Amniotic epithelial cell (primary cell): ENCODE measurements at places on chromosomes 6 and 20.

DNA sequence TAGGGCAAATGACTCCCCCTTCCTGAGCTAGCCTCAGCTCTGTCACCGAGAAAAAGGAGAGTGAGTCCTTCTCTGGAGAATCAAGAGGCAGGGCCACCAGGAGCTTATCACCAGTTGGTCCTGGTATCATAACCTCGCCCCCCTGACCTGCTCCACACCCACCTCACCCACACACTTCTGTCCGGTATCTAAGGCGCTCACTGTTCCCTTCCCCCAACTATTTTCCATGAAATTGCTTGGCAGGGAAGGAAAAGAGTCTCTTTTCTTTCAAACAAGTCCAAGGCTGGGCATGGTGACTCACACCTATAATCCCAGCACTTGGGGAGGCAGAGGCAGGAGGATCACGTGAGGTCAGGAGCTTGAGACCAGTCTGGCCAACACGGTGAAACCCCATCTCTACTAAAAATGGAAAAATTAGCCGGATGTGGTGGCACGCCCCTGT lies 77.6 kb downstream of the ZMYND8 start:
- peak; percentile 84 for DNase-seq

- peak; percentile 72 for DNase-seq
Observed at GRCh38 chr6:129498541-129498940, 211.4 kb downstream of the ARHGAP18 start.

GRCh38 chr6:66965227-66965626 lies 1258.2 kb upstream of the EYS start:
- DNase-seq = no peak

DNA sequence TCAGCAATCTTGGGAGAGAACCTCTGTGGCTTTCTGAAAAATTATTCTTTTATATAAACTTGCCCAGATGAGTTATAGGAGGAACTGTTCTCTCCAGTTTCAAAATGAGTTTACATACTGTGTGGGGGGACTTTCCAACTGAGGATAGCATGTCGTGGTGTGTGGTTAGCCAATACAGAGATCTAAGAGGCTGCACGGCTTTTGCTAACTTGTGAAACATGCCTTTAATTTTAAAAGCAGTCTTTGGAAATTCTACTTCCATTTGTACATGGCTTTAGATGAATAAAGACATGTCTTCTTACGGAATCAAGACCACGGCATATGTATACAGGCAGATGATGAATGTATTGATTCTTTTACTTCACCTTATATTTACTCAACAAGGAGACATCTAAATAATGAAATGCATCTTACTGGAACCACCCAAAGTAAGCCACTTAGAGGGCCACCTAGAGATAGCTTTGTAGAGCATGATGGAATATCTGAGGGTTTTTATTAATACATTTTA lies 39.8 kb downstream of the HIVEP1 start:
- peak; percentile 74 for DNase-seq

DNA sequence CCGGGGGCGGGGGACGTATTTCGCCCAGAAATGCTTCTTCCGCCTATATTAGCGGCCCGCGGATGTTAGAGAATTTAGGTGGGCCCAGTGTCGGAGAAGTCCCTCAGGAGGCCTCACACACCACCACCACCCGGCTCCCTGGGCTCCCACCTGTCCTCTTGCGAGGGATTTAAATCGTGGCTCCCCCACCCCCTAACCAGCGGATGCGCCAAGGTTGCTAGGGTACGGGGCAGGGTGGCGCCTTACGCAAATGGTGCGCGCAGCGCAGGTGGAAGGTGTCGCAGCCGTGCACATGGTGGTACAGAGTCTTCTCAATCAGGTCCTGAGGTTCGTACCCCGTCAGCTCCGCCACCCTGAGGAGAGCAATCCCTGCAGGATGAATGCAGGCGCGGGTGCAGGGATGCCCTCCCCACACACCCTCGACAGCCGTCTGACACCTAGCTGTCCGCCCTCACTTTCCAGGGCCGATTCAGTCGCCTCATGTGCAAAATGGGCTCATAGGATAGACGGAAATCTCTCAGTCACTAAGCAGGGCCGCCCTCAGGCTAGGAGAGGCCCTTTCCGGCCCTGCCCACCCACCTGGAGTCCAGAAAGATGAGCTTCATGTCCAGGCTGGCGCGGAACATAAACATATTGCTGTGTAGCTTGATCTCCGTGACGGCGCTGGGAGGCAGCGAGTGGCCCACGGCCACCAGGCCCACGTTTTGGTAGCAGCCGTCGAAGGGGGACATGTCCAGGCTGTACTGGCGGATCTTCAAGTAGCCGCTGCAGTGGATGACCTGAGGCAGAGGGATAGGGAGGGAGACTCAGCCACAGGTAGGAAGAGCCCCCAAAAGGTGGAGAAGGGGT lies 16.6 kb downstream of the SIM1 start:
- no peak for DNase-seq

- no peak for DNase-seq
Observed at GRCh38 chr20:31682927-31683326, 39.7 kb downstream of the BCL2L1 start.

- peak; percentile 38 for DNase-seq
Observed at GRCh38 chr6:168105813-168106632, 27.0 kb upstream of the FRMD1 start.

DNA sequence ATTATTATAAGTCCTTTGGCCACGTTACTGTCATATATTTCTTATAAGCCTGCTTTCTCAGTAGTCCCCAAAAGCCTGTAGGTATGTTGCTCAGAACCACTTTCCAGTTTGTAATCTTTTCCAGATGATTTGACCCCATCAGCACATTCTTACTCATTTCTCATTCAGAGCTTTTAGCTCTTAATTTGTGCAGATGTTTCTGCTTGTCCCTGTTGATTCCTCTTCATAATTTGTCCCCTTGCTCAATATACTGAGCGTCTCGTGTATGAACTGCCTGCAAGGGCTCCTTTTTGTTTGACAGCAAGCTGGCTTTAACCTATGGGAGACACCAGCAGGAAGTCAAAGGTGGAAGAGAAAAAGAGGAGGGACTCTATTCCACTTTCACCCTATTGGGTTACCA lies 733.8 kb upstream of the GJE1 start:
- no peak for DNase-seq

GRCh38 chr20:58690396-58691135 lies 2.0 kb upstream of the NPEPL1 start:
- DNase-seq = peak; percentile 96

- DNase-seq = no peak
Observed at GRCh38 chr20:63402860-63403220, 41.7 kb upstream of the CHRNA4 start.

DNA sequence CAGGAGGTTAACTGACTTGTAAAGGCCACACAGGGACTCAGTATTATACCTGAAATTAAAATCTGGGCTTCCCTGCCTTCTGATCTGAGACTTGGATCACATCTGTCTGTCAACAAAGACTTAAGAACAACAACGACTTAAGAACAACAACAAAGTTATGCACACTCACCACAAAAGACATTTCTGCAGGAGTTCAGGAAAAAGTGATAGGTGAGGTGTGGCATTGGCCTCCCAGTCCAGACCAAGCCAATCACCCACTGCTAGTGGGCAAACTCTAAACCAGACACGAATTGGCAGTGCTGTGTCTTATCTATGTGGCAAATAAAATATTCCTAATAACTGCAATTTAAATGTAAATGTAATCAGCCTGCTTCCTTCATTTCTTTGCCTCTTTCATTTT lies 61.3 kb downstream of the PRDM1 start:
- no peak for DNase-seq

GRCh38 chr6:133359256-133359655 lies 118.1 kb downstream of the EYA4 start:
- DNase-seq = peak; percentile 64

- no peak for DNase-seq
Observed at GRCh38 chr20:62717933-62718332, 9.3 kb downstream of the NTSR1 start.

- DNase-seq = peak; percentile 13
Observed at GRCh38 chr6:144696610-144697368, 411.7 kb downstream of the UTRN start.

DNA sequence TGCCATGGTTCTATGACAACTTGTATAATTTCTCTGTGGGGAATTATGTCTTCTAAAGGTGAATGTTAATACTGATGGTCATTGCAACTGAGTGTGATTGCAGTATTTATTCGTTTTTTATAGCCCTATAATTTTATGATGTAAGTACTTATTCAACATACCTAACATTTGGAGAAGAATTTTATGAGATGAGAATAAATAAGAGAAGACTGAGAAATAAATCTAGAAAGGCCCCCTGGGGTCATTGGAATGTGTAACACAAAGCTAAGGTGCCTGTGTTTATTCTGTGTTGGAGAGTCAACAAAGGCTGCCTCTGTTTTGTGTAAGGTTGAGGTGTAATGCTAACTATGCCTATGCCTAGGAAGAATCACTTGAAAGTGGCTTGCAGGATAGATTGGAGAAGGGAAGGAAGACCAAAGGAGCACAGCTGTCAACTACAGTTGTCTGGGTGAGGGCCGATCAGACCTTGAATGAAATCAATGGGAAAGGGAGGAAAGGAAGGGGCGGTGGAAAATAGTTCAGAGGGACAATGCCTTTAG lies 1076.7 kb downstream of the KIF16B start:
- no peak for DNase-seq

- DNase-seq = no peak
Observed at GRCh38 chr6:138824482-138825144, 28.7 kb downstream of the ECT2L start.

- DNase-seq = no peak
Observed at GRCh38 chr20:35295674-35296073, 3.4 kb upstream of the FAM83C start.

GRCh38 chr20:34511891-34512265 lies 4.3 kb upstream of the DYNLRB1 start:
- DNase-seq = no peak

DNA sequence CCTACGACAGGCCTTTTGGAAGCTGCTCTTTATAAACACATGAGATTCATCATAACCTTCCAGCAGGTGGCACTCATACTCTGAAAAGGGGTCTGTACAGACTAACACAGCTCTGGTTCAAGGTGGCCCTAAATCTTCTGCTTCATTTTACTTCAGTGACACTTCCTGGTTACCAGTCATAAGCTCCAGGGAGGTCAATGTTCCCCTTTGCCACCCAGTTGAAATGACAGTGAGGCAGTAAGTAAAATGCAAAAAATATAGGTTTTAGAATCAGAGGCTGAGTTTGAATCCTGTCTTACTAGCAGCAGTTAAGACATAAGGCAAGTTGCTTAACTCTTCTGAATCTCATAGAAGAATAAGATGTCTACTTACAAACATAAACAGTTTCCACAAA lies 132.8 kb downstream of the CDK19 start:
- DNase-seq = peak; percentile 78

DNA sequence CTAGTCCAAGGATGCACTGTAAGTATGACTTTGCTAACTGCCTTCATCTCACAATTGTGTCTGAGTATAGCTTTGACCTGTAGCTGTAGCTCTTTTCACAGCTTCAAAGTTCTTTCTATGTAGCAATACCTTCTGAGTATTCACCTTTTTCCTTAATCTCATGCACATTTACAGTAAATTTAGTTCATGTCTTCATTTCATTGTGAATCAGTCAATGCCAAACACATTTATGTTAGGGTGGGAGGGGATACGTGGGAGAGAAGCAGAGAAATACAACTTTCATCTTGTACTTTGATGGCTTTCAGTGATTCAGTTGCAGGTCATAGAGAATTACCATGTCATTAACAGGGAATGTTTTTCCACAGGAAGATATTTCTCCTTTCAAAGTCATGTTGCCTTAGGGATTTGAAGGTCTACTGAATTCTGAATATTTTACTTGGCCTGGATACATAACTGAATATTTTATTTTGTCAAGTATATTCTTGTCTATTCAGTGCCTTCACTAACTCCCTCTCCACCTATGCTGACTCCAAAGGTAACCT lies 119.2 kb downstream of the TINAG start:
- no peak for DNase-seq

DNA sequence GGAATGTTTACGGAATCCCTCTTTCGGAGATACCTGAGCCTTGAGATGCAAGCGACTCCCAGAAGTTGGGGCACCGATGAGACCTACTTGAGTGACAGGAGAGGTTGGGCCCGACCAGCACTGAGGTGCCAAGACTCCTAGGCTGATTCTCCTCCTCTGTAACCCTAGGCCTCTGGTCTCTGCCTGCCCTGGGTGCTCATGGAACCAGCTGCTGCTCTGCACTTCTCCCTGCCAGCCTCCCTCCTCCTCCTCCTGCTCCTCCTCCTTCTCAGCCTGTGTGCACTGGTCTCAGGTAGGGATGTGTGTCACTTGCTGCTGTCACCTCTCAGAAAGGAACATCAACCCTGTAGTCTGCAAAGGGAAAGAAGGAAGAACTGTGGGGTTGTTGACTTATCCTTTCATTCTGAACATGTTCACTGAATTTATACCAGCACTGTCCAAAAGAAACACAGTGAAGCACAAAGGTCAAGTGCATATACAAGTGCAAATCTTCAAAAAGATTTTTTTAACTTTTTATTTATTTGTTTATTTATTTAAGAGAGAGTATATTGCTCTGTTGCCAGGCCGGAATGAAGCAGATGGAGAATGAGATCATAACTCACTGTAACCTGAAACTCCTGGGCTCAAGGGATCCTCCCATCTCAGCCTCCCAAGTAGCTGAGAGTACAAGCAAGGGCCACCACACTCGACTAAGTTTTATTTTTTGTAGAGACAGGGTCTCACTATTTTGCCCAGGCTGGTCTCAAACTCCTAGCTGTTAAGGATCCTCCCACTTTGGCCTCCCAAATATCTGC lies 913 bp downstream of the BTN2A2 start:
- DNase-seq = peak; percentile 56

GRCh38 chr6:29710281-29710941 lies 12.8 kb upstream of the HLA-F start:
- DNase-seq = no peak

GRCh38 chr20:24022621-24023180 lies 34.1 kb upstream of the GGTLC1 start:
- no peak for DNase-seq

DNA sequence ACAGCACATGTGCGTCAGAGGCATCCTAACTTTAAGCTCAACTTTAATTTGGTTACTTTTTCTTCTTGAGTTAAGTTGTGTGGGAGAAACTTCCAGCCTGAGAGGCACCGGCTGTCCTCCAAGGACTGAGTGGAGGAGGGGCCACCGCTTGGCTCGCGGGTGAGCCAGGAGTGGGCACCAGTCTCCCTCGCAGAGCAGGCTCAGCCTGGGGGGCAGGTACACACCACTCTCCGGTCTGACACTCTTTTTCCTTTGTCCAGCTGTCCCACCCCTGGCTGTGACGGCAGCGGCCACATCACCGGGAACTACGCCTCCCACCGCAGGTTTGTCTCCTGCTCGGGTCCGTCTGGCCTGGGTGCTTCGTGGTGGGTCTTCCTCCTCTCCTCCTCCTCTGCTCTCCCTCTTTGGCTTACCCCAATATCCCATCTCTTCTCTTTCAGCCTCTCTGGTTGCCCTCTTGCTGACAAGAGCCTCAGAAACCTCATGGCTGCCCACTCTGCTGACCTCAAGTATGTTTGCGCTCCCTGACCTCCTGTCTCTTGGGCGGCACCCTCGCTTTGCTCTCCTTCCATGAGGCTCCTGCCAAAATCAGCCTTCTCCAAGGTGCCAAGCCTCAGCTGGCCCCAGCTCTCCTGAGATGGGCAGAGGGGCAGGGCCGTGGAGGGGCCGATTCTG lies 32.6 kb upstream of the PCMTD2 start:
- DNase-seq = no peak
